Muscle of leg (tissue), 16 donors: ENCODE measurements at places on chromosomes 11 and 22. TPM values are rescaled to one million over a fixed set of nuclear protein-coding genes. Genes with fewer than 3 reads are reported as not detected.

Gene OR10A2
- not detected for total RNA-seq

Gene C11orf97
- total RNA-seq = not detected

Gene CARD18
- total RNA-seq = 0.13 TPM

Gene C11orf91
- total RNA-seq = not detected

Gene OR52H1
- total RNA-seq = 0.22 TPM

Gene DDI1
- total RNA-seq = not detected

- H3K4me3 ChIP-seq = peak overlapping the region; percentile 69
- H3K27ac ChIP-seq = peak overlapping the region; percentile 64
- no peaks in the 10 kb centered on the region for H3K27me3 ChIP-seq
- peaks cover 66% of the 10 kb centered on the region for H3K4me1 ChIP-seq
- DNase-seq = no peak
- H3K36me3 ChIP-seq = peaks cover 15% of the 10 kb centered on the region
Observed at GRCh38 chr11:65556470-65557279, 1.5 kb downstream of the LTBP3 start.

DNA sequence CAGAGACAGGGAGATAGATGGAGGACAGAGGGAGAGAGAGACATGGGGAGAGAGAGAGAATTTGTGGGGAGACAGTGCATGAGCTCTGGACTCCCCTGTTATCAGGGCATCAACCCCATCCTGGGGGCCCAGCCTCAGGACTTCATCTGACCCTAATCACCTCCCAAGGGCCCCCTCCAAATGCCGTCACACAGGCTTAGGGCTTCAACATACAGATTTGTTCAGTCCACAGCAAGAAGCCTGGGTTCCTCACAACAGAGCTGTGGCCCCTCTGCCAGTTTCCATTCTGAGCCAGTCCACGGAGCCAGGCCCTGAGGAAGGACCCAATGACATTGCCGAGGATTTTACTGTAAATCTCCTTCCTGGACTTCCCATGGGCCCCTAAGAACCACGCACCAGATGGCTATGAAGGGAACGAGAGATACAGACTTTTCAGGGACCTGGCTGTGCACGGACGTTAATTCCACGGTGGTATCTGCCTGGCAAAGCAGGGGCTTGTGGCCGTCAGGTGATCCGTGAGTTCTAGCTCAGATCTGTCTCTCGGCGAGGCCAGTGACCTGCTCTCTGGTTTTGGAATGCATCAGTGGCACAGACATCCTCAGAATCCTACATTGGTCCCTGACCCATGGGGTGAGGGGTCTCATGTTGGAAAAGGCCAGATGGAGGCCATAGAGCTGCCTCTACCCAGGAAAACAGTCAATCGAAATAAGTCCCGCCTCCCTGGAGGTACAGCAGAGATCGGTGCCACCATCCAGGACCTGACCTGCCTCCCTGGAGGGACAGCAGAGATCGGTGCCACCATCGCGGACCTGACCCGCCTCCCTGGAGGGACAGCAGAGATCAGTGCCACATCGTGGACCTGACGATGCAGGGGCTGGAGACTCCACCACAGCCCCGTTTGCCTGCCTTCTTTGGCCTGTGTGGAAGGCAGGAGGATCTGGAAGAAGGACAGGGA is 8.7 kb upstream of the B4GALNT4 start:
- DNase-seq = no peak
- peaks cover 17% of the 10 kb centered on the region for H3K27me3 ChIP-seq
- H3K4me3 ChIP-seq = no peak overlapping the region

DNA sequence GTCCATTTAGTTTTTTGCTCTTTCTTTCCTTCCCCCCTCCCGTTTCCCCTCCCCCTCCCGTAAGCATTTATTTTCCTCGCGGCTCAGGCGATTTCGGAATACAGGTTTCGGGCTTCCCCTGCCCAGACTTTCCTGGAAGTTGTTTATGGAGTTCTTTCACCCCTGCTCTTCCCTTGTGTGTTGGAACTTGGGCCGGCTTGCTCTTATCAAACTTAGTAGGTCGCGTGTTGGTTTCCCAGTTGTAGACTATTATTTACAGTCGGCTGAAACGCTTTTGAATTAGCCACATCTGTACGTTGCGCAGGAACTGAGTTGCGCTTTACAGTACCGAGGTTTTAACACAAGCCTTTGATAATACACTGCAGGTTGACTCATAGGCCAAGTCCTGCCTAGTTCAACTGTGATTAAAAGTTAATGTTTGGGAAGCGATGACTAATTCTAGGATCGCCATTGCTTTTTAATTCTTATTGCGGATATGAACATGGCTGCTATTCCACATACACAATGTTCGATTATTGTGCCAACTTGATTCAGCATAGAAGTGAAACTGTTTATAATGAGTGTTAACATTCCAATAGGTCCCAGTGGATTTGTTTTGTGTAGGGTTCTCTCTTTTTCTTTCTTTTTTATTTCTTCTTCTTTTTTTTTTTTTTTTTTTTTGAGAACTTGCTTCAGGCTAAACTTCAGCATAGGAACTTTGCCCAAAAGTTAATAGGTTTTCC is 1.7 kb downstream of the YAP1 start:
- peak overlapping the region; percentile 87 for H3K4me3 ChIP-seq
- DNase-seq = peak; percentile 85
- no peaks in the 10 kb centered on the region for H3K27me3 ChIP-seq
- peaks cover 2% of the 10 kb centered on the region for H3K36me3 ChIP-seq
- peak overlapping the region; percentile 99 for H3K27ac ChIP-seq
- H3K4me1 ChIP-seq = peaks cover 3% of the 10 kb centered on the region

GRCh38 chr11:112166562-112166961 is 610 bp upstream of the TEX12 start:
- DNase-seq = no peak
- no peaks in the 10 kb centered on the region for H3K36me3 ChIP-seq
- H3K4me1 ChIP-seq = no peaks in the 10 kb centered on the region
- no peak overlapping the region for H3K4me3 ChIP-seq
- H3K27me3 ChIP-seq = no peaks in the 10 kb centered on the region
- no peak overlapping the region for H3K27ac ChIP-seq
